ENCODE measurements at places on chromosomes 5 and 9. TPM values are rescaled to one million over a fixed set of nuclear protein-coding genes. Genes with fewer than 3 reads are reported as not detected.

The BARX1 gene
- total RNA-seq, result not detected

The BASP1 gene
- 113 TPM for total RNA-seq

The PCDHGC5 gene
- 4.0 TPM for total RNA-seq

The TLR4 gene
- total RNA-seq, result 34.6 TPM
